ENCODE measurements at places on chromosomes 1 and 21.

GRCh38 chr1:97033949-97034348 lies 312.4 kb downstream of the PTBP2 start:
- no peak for DNase-seq

- DNase-seq = peak; percentile 81
Measured at GRCh38 chr1:98051065-98051675, 130.3 kb upstream of the DPYD start.

GRCh38 chr1:89171067-89171438 lies 4.8 kb downstream of the GBP7 start:
- no peak for DNase-seq

GRCh38 chr1:188514917-188515316 lies 1686.2 kb downstream of the PLA2G4A start:
- DNase-seq = no peak

- no peak for DNase-seq
Measured at GRCh38 chr1:234875953-234876855, 252.4 kb downstream of the TOMM20 start.

GRCh38 chr1:32891241-32891570 lies 4.9 kb downstream of the HPCA start:
- DNase-seq = no peak

DNA sequence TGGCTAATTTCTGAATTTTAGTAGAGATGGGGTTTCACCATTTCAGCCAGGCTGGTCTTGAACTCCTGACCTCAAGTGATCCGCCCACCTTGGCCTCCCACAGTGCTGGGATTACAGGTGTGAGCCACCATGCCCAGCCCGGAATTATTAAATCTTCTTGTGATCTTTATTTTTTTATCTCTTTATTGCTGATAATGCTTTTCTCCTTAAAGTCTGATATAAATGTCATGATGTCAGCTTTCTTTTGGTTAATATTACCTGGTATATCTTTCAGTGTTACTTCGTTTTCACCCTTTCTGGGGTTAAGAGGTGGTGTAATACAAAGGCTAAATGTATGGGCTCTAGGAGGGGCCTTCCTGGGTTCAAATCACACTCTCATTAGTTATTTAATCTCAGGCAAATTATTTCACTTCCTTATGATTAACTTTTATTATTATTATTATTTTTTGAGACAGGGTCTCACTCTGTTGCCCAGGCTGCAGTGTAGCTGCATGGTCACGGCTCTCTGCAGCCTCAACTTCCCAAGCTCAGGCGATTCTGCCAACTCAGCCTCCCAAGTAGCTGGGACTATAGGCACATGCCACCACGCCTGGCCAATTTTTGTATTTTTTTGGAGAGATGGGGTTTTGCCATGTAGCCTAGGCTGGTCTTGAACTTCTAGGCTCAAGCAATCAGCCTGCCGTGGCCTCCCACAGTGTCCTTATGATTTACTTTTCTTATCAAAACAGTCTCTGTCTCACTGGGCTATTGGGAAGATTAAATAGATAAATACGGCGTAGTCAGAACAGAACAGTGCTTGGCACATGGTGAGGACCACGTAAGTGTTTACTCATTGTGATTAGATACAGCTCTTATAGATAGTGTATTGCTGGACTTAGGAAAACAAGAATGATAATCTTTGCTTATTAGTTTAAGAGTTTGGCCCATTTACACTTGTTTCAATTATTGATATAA lies 216.5 kb downstream of the URB2 start:
- no peak for DNase-seq

GRCh38 chr1:162632698-162633080 lies 425 bp downstream of the DDR2 start:
- DNase-seq = peak; percentile 30
